GM12891 (cell line): ENCODE measurements at places on chromosomes 12 and 14.

GRCh38 chr12:108538616-108539195 lies 22.3 kb downstream of the SART3 start:
- DNase-seq = no peak

- DNase-seq = no peak
Measured at GRCh38 chr12:69555461-69555860, 29.8 kb upstream of the CCT2 start.

- DNase-seq = no peak
Measured at GRCh38 chr12:85309125-85309566, 29.1 kb downstream of the ALX1 start.

DNA sequence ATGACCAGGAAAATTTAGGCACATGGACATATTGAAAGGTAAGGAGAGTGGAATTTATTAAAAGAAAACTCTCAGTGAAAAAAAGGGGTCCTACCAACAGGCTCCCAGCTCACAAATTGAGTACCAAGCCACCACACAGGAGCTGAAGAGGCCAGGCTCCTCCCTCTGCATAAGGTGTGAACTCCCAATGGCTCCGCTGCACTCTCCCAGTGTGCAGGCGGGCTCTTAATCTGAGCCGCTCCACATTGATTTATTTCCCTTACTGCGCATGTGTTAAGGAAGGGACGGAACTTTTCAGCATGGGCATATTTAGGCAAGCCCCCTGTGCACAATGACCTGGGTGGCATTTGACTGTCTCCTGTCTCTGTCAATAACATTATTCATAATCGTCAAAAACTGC lies 68.6 kb upstream of the PLEKHG7 start:
- no peak for DNase-seq

GRCh38 chr12:104742551-104743201 lies 215.4 kb downstream of the SLC41A2 start:
- DNase-seq = no peak

GRCh38 chr14:69624136-69624535 lies 12.7 kb downstream of the SUSD6 start:
- DNase-seq = no peak

GRCh38 chr12:25269701-25270100 lies 19.0 kb upstream of the KRAS start:
- DNase-seq = no peak

- DNase-seq = no peak
Measured at GRCh38 chr14:96299441-96299840, 43.4 kb downstream of the BDKRB1 start.

DNA sequence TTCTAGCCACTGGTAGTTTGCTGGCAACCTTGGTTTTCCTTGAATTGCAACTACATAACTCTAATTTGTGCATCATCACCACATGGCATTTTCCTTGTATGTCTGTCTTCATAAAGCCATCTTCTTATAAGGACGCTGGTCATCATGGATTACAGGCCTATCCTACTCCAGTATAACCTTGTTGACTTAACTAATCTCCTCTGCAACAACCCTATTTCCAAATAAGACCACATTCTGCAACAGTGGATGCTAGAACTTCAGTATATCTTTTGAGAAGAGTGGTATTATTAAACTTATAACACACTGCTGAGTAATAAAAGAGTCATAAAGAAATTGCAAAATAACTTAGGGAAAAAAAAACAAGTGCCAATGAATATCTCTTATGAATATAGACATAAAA lies 511.8 kb upstream of the FOXG1 start:
- no peak for DNase-seq
